NCI-H69 (cell line): ENCODE measurements at places on chromosomes 2 and 18.

DNA sequence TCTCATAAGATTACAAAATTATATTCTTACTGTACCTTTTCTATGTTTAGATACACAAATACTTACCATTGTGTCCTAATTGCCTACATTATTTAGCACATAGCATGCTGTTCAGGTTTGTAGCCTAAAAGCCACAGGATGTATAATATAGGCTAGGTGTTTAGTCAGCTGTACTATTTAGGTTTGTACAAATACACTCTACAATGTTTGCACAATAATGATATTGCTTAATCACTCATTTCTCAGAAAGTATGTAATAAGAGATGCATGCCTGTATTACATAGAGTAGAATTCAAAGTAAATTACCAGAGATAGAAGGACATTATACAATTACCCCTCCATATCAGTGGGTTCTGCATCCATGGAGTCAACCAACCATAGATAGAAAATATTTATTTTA, 201.1 kb upstream of the COL3A1 start:
- peak; percentile 85 for DNase-seq

GRCh38 chr2:105794926-105795574, 50.3 kb downstream of the NCK2 start:
- peak; percentile 83 for DNase-seq

DNA sequence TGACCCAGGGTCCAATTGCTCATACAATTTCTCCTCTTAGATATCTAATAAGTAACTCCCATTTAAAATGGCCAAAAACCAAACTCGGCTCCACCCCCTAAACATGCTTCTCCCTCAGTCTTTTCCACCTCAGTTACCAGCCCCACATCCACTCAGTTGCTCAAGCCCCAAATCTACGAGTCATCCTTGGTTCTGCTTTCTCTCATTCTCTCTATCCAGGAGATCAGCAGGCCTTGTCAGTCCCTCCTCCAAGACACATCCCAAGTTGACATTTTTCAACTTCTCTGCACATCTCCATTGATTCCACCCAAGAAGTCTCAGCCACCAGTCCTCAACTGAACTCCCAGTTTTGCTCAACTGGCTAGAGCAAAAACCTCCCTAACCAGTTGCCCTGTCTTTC, 40.5 kb upstream of the RTN4 start:
- DNase-seq: no peak

DNA sequence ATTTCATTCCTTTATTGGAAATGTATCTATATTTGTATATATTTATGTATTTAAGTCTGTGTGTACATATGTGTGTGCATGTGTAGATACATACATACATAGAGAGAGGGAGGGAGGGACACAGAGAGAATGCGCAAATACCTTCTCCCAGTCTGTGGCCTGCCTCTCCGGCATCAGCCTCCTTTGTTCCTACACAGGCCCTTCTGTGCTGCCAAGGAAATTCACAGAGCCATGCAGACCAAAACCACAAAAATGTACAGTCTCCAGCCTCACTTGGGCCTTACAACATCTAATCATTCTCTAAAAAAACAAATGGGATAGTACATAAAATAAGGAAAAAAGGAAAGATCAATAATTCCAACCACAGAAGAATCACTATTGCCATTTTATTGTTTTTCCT, 8.8 kb upstream of the CRACDL start:
- no peak for DNase-seq

- no peak for DNase-seq
These were observed 15.2 kb downstream of the LRATD1 start for GRCh38 chr2:14647714-14648113.

- no peak for DNase-seq
These were observed 65.8 kb upstream of the CABLES1 start for GRCh38 chr18:23069481-23069880.

GRCh38 chr2:185245806-185246205, 492.8 kb upstream of the FSIP2 start:
- no peak for DNase-seq

DNA sequence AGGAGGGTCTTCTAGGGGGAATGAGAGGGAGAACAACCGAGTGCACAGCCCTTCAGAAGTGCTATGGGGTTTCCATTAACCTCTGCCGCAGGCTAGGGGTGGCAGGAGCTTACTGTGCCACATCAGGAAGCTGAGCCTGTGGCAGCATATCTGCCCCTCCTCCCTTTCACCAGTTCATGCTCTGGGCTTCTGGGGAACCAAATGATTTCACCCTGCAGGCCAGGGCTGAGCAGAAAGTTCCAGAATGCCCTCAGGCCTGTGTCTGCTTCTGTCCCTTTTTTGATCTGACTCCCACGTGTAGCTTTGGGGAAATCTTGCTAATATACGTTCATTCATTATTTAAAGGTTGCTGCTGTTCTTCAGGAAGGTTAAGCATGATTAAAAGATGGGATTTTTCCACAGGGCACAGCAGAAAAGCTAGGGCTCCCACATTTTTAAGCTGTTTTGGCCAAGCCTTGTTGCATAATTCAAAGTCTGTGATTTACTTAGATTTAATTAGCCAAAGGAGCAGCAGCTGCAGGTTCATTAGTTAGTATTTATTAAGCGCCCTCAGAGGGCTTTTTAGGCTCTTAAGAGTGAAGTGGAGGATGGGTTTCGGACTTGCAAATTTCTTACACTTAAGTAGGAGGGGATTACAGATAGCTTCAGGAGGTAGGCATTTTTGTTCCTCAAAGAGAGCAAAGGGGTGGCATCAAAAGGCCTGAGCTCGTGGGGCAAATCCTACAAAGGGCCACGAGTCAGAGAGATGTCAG, 10.2 kb downstream of the TMEM247 start:
- DNase-seq: no peak

DNA sequence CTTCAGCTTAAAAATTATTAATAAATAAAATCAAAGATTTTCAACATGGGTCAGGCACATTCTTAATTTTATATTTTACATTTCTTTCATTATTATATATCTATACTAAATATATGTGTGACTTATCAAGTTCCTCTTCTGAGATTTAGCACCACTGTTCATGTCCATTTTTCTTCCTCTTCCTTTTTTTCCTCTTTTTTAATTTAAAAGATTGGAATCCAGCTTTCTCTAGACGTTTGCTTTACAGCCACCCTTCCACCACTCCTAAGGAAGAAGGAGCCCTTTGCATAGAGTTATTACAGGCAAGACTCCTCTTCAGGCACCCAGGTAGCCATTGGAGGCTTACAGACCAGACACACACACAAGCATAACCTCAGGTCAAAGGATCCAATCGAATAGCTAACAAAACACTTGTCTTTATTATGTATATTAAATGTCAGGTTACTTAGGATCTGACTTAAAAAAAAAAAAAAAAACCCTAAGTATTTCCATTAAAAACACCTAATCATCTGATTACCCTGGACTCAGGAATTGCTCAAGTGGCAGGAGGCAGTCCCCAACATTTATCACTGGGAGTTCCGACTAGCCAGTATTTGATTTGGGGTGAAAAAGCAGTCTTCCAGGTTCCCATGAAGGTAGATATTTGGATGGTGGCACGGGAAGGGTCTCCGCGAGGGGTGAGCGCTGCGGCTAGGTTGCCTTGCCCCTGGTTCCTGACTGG, 2.4 kb upstream of the ZEB2 start:
- DNase-seq: no peak

DNA sequence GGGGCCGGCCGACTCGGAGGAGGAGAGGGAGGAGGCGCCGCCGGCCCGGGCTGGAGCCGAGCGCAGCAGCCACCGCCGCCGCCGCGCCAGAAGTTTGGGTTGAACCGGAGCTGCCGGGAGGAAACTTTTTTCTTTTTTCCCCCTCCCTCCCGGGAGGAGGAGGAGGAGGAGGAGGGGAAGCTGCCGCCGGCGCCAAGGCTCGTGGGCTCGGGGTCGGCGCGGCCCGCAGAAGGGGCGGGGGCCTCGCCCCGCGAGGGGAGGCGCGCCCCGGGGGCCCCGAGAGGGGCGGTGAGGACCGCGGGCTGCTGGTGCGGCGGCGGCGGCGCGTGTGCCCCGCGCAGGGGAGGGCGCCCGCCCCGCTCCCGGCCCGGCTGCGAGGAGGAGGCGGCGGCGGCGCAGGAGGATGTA, 316 bp downstream of the CRIM1 start:
- DNase-seq: no peak

DNA sequence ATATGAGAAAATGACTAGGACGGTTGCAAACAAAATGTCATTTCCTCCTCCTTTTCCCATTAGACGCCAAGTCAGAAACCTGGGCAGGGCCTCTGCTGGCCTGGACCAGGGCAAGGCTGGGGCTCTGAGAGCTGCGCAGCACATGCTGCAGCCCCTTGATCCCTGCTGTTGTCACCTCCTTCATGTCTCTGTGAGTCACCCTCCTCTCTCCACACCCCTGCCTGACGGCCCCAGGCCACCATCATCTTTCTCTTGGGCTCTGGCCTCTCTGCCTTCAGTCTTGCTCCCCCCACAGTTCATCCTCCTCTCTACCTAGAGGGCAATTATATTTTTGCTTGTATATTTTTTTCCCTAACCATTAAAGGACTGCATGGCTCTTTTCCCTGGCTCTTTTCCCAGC, 10.0 kb downstream of the FLACC1 start:
- no peak for DNase-seq

DNA sequence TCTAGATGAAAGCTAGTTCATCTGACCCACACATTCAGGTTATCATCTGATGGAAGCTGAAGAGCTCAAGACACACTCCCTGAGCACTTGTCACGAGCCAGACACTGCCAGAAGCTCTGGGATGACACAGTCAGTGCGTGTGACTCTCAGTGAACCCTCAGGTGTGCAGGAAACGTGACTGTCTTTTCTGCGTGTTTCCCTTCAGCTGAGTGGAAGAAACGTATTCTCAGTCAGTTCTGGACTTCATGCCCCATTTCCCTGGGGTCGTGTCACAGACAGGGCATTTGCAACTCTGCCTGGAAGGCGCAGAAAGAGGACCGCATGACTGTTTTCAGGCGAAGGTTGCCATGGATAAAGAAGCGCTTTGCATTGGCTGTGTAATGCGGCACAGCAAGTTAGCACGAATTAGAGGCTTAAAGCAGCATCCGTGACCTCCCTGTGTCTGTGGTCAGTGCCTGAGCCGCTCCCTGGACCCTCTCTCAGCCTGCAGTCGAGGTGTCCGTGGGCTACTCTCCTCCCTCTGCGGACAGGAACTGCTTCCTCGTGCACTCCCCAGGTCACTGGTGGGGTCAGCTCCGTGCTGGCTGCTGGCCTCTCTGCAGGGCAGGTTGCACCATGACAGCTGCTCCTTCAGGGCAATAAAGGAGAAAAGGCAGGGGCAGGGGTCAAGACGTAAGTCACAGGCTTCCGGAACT, 3.3 kb upstream of the ALLC start:
- no peak for DNase-seq

- no peak for DNase-seq
These were observed 38.1 kb downstream of the PLEK start for GRCh38 chr2:68403199-68403644.

GRCh38 chr18:49226243-49227000, 234.0 kb downstream of the DYM start:
- no peak for DNase-seq

DNA sequence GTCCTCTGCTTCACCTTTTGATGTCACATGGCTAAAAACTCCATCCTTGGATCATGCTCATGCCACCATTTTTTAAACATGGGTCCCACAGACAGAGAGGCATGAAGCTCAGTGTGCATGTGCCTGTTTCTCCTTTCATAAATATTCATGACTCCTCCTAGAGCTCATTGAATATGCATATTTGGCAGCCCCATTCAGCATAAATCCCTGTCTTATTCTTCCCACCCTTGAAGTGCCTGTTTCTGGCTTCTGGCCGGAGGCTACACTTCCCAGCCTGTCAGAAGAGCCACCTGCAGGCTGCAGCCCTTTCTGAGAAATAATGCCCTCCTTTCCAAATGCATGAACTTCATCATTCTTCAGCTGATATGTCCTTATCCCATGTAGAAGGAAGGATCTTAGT, 109.7 kb downstream of the LDLRAD4 start:
- DNase-seq: peak; percentile 26

- DNase-seq: peak; percentile 35
These were observed 755 bp upstream of the ATP9B start for GRCh38 chr18:79068341-79068936.

DNA sequence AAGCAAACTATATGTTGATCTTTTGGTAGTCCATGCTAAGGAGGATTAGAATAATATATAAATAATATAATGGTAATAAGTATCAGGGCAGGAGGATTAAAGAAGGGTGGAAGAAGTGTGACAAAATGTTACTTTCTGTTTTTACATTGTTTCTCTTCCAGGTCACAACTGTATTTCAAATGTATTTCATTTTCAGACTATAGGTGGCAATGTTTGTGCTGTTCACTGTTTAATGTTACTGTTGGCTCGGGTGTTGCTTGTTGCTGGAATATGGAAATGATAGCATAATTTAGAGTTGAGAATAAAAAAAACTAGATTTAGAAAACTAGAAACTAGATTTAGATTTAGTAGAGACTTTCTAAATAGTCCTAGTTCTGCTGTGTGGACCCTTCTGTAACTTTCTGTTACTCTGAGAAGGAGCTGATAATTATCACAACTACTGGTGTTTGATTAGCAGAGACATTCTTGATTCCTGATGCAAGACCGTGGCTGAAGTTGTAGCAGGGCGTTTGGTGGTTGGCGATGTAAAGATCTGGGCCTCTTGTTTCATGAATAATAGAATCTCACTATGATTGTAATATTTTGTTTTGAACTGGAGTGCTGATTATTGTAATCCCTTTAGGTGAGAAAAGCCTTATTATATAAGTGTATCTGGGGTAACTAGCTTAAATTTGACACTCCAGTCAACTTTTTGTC, 7.9 kb downstream of the NEDD4L start:
- peak; percentile 66 for DNase-seq

DNA sequence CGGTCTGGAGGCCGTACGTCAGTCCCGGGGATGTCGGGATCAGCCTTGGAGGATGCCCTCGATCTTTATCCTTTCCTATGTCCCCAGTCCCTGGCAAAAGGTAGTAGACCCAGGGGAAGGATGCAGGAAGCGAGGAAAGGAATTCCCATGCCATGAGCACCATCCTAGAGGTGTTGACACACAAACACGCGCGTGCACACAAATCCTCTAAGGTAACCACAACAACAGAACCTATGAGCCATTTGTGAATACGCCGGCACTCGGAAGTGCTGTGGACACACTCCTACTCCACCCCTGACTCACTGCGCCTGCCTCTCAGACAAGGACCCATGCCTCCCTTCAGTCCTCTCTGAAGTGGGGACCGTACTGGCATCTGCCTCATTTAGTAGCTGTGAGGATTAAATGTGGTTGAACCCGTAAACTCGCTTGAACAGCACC, 11.3 kb upstream of the MLPH start:
- DNase-seq: peak; percentile 45

- no peak for DNase-seq
These were observed 158.8 kb upstream of the ZEB2 start for GRCh38 chr2:144678736-144679135.

DNA sequence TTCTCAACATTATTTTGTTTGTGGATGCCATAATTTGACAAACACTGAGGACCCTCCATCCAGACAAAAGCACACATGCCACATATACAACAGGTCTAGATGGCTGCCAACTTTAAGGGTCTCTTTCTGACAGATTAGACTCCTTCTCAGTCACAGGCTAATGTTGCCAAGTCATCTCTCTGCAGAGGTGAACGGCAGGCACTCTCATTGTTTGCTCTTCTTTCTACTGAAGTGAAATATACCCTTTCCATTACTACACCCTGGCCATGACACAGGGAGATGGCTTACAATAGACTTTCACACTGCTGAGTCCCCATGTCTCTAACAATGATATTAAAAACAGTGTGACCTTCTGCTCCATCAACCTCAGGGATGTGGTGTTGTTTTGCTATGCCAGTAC, 47.5 kb upstream of the ZNF397 start:
- DNase-seq: peak; percentile 84

- DNase-seq: no peak
These were observed 73.9 kb downstream of the NDUFA10 start for GRCh38 chr2:239951129-239951734.

GRCh38 chr2:98875081-98875728, 60.8 kb downstream of the CRACDL start:
- DNase-seq: peak; percentile 32

- DNase-seq: peak; percentile 60
These were observed 160.6 kb upstream of the RMP24 start for GRCh38 chr18:35811896-35812295.
